ENCODE measurements at places on chromosomes 13 and 19.

DNA sequence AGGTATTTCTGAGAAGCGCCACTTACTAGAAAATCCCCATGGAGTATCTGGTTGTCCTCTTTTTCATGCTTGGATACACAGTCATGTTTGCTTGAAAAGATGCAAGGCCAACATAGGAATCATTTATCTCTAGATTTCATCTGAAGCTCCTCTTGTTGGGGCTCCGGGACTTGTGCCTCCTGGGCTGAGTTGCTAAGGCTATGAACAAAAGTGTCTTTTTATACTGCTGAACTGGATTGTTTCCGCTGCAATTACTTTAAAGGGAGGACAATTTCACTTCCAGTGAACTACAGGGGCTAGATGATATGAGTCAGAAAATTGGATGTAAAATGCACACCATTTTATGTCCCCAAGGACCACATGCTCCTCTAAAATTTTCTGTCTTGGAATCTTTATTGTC lies 114.1 kb downstream of the TNFSF13B start:
- no peak for DNase-seq

- no peak for DNase-seq
These were observed 12.7 kb upstream of the WBP4 start for GRCh38 chr13:41048640-41049039.

GRCh38 chr19:2425622-2426581 lies 1.5 kb downstream of the TIMM13 start:
- DNase-seq = no peak

DNA sequence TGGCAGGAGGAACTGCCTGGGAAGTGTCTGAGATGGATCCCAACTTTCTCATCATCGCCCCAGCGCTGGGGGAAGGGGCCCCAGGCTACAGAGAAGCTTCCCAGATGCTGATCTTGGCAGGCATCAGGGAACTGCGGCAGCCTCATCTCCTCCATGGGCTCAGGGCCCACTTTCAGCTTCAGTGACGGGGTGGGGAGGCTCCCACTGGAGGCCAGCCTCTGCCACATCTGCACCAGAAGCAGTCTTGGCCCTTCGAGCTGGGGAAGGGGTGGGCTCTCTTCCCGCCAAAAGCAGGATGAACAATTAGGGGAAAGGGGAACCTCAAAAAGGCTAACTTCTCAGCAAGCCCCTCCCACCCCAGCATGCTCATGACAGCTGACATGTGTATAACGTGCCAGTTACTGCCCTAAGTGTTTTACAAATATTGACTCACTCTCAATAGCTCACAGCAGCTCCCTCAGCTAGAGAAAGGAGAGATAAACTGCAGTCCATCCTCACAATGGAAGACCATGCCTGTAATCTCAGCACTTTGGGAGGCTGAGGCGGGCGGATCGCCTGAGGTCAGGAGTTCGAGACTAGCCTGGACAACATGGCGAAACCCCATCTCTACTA lies 7.1 kb upstream of the S1PR2 start:
- DNase-seq = no peak

All from activated gamma-delta T cell treated with anti-CD3 and anti-CD28 coated beads, Interleukin-2, amount 50 U/mL, for 16 hours (primary cell).